ENCODE measurements at places on chromosomes 5 and 9. TPM values are rescaled to one million over a fixed set of nuclear protein-coding genes. Genes with fewer than 3 reads are reported as not detected.

Gene DRD1
- not detected for total RNA-seq

Gene SDHA
- 106 TPM for total RNA-seq

Gene GABRA6
- not detected for total RNA-seq

Gene ADAMTSL2
- 0.05 TPM for total RNA-seq

DNA sequence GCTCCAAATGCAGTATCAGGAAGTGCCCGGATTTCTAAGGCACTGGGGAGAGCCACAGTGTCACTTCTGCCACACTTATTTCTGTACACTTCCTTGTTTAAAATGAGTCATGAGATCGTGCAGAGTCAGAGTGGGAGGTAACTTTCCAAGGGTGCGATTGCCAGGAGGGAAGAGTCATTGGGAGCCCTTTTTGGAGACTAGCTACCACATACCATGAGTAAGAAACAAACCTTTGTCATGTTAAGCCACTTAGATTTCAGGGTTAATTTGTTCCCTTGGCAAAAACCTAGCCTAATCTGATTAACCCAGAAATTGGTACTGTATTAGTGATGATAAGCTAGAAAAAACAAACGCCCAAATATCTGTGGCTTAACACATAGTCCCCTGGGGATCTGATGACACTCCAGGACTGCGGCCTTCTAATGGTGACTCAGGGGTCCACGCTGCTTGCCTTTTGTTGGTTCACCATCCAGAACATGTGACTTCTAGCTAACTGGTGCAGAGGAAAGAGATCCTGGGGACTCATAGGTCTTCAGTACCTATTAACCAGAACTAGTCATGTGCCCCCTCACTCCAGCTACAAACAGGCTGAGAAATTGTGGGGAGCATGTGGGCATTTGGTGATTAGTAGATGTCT, 48.6 kb upstream of the TLE1 start:
- no peak for DNase-seq

GRCh38 chr5:78574731-78575161, 73.8 kb downstream of the LHFPL2 start:
- no peak for DNase-seq

GRCh38 chr5:91362935-91363334, 20.2 kb downstream of the ARRDC3 start:
- DNase-seq = no peak

DNA sequence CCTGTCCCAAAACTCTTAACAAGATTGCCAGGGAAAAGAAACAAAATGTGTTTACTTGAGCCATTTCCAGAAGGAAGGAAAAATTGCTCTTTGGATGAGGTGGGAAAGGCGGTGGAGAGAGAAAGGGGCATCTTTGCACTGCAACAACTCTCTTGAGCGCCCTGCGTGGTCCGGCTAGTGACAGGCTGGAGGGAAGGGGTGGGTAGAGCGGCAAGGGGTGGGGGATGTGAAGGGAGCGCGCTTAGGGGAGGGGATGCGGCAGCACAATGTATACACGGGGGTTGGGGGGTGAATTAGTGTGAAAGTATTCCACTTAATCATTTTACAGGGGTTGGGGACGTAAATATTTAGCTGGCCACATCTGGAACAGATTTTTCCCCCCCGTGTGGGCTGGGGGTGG, 1.3 kb downstream of the FGF10 start:
- no peak for DNase-seq

- no peak for DNase-seq
Measured at GRCh38 chr9:132136151-132136780, 25.6 kb upstream of the NTNG2 start.

- DNase-seq = no peak
Measured at GRCh38 chr9:137268538-137269201, 8.9 kb upstream of the TOR4A start.

DNA sequence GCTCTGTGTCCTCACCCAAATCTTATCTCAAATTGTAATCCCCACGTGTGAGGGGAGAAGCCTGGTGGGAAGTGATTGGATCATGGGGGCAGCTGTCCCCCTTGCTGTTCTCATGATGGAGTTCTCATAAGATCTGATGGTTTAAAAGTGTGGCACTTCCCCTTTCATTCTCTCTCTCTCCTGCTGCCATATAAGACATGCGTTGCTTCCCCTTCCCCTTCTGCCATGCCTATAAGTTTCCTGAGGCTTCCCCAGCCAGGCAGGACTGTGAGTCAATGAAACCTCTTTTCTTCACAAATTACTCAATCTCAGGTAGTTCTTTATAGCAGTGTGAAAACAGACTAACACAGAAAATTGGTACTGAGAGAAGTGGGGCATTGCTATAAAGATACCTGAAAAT, 107.7 kb downstream of the DMAC1 start:
- DNase-seq = no peak

DNA sequence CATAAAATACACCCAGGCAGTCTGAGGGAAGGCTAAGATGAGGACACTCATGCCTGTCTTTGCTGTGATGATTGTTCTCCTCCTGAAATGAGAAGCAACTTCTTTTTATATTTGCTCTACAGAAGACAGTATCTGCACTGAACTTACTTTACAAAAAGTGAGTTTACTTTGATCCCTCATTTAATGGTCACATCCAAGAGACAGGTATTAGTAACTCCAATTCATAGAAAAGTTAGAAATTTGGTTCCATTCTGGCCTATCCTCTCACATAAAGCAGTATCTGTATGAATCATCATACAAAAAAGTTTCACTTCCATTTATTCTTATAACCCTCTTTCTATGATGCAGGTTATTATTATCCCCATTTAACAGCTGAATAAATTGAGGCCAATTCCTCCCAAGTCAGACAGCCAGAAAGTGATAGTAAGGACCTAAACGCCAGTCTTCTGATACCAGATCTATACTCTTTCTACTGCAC, 15.2 kb downstream of the TSTD2 start:
- no peak for DNase-seq

DNA sequence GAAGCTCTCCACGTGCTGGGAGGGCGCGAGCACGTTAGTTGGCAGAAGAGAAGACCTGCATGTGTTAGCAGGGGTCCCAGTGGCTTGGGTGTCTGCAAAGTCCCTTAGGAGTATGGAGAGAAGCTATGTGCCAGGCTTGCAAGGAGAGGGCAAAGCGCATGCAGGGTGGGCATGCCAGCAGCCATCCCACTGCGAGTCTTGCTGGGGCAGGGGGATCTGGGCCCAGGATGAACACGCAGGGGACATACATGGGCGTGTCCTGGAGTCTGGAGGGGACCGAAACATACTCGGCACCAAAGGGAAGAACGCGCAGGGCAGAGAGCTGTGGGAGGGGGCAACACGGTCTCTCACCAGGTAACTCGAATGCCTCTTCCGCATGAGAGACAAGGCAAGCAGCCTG, 43.6 kb upstream of the IPPK start:
- DNase-seq = no peak
